Progenitor cell of endocrine pancreas (in vitro differentiated cells): ENCODE measurements at places on chromosomes 5 and 9. TPM values are rescaled to one million over a fixed set of nuclear protein-coding genes. Genes with fewer than 3 reads are reported as not detected.

UBE2QL1 gene
- total RNA-seq, result 2.5 and 2.9 TPM in 2 replicates

CORO2A gene
- 6.0 and 7.0 TPM in 2 replicates for total RNA-seq

ABLIM3 gene
- total RNA-seq, result 0.27 and 0.48 TPM in 2 replicates

MARCOL gene
- total RNA-seq, result not detected in 2 replicates

IRX2 gene
- 4.2 and 6.0 TPM in 2 replicates for total RNA-seq

PCDHGB1 gene
- total RNA-seq, result 2.3 TPM in 2 replicates

HACD4 gene
- total RNA-seq, result 0.72 and 0.80 TPM in 2 replicates

- H3K4me1 ChIP-seq, result no peaks in the 10 kb centered on the region
- no peaks in the 10 kb centered on the region for H3K36me3 ChIP-seq
- H3K27ac ChIP-seq, result no peak overlapping the region
- no peak overlapping the region for H3K4me3 ChIP-seq
- peaks cover 4% of the 10 kb centered on the region for H3K27me3 ChIP-seq
These were observed 61.9 kb upstream of the ADAMTS16 start for GRCh38 chr5:5078009-5078897.

GRCh38 chr9:37747271-37747753, 6.3 kb upstream of the TRMT10B start:
- no peaks in the 10 kb centered on the region for H3K36me3 ChIP-seq
- peaks cover 18% of the 10 kb centered on the region for H3K27me3 ChIP-seq
- peak; percentile 32 for DNase-seq
- no peak overlapping the region for H3K27ac ChIP-seq
- H3K4me3 ChIP-seq, result no peak overlapping the region

DNA sequence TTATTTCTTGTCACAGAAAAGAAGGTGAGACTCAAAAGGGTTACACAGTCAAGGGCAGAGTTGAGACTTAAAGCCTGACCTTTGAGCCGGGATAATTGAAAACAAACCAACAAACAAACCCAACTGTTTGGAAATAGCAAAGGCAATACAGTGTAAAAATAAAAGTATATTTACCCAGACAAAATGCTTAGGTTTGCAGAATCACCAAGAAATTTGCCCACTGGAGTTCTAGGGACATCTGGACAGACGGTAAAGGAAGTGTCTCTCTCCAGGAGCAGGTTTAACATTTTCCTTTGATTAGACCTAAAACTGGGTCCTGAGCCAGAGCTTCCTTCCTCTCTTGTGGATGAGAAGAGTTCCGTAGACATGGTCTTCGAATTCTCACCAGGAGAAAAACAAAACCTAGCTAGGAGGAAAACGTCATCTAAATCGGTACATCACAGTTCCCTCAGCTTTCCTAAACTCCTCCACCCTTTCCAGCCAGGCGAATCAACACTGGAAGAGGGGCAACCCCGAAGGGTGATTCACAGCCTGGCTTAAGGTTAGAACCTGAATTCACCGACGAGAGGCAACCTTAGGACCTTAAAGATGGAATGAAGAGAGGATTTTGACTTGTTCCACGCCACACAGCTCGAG, 673 bp downstream of the CDC25C start:
- no peak for DNase-seq
- peak overlapping the region; percentile 76 for H3K4me3 ChIP-seq
- no peaks in the 10 kb centered on the region for H3K27me3 ChIP-seq

DNA sequence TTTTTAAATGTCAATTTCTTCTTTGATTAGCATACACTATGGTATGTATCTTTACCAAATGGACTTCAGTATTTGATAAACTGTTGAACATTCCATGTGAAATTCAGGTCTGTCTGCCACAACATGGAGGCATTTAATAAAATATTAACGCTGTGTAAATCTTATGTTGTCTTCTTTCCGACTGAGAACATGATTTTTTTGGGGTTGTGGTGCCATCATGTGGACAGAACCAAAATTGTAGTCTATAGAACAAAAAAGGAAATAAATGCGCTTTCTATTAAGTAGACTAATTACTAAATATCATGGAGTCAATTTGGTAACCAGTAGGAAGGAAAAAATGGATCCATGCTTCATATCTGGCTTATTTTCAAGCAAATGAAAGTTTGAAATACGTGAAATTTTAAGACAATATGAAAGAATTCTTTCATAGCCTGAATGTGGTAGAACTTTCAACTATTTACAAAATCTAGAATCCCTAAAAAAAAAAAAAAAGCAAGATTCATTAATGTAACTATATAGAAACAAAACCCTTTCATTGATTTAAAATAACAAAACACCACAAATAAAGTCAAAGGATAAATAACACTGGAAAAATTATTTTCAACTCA, 2.8 kb upstream of the PLK2 start:
- H3K27me3 ChIP-seq, result no peaks in the 10 kb centered on the region
- DNase-seq, result no peak
- peak overlapping the region; percentile 29 for H3K27ac ChIP-seq
- peaks cover 3% of the 10 kb centered on the region for H3K36me3 ChIP-seq
- H3K4me3 ChIP-seq, result no peak overlapping the region

DNA sequence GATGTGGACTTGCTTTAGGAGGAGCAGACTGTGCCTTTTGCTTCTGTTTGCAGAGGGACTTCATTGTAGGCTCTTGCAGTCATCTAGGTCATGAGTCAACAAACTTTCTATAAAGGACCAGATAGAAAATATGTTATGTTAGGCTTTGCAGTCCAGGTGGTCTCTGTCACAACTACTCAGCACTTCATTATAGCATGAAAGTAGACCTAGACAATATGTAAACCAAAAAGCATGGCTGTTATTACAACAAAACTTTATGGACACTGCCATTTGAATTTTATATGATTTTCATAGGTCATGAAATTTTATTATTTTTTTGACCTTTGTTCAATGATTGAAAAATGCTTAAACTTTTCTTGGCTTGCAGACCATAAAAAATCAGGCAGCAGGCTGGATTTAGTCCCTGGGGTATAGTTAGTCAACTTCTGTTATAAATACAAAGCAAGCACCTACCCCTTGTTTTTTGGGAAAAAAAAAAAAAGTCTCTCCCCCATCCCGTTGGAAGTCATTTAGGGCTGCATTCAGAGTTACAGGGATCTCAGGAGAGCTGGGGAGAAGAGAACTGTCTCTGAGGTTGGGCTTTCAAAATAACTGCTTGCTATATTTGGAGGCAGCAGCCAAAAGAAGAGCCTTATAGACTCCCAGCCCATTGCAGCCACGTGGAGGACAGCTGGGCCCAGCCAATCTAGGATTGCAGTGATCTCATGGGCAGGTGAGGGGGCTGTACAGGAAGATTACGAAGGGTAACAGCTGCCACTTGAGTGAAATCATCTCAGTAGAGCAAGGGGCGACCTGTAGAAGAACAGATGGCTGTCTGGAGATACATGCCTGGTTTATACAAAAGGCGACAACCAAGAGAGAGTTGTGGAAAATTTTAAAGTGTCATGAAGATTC, 136.6 kb upstream of the TNC start:
- H3K36me3 ChIP-seq, result no peaks in the 10 kb centered on the region
- H3K27ac ChIP-seq, result no peak overlapping the region
- H3K4me1 ChIP-seq, result no peaks in the 10 kb centered on the region
- H3K27me3 ChIP-seq, result no peaks in the 10 kb centered on the region

- peak overlapping the region; percentile 75 for H3K4me3 ChIP-seq
- peaks cover 10% of the 10 kb centered on the region for H3K27me3 ChIP-seq
- H3K27ac ChIP-seq, result peak overlapping the region; percentile 95
These were observed 49.3 kb upstream of the ZNF366 start for GRCh38 chr5:72556351-72557166.

GRCh38 chr9:122797316-122798063, 2.4 kb upstream of the OR1K1 start:
- no peak for DNase-seq
- no peak overlapping the region for H3K27ac ChIP-seq
- no peaks in the 10 kb centered on the region for H3K36me3 ChIP-seq
- H3K4me3 ChIP-seq, result no peak overlapping the region

GRCh38 chr5:36305571-36306326, 4.0 kb upstream of the RANBP3L start:
- DNase-seq, result no peak
- H3K36me3 ChIP-seq, result no peaks in the 10 kb centered on the region
- H3K4me1 ChIP-seq, result peaks cover 21% of the 10 kb centered on the region
- no peak overlapping the region for H3K27ac ChIP-seq

DNA sequence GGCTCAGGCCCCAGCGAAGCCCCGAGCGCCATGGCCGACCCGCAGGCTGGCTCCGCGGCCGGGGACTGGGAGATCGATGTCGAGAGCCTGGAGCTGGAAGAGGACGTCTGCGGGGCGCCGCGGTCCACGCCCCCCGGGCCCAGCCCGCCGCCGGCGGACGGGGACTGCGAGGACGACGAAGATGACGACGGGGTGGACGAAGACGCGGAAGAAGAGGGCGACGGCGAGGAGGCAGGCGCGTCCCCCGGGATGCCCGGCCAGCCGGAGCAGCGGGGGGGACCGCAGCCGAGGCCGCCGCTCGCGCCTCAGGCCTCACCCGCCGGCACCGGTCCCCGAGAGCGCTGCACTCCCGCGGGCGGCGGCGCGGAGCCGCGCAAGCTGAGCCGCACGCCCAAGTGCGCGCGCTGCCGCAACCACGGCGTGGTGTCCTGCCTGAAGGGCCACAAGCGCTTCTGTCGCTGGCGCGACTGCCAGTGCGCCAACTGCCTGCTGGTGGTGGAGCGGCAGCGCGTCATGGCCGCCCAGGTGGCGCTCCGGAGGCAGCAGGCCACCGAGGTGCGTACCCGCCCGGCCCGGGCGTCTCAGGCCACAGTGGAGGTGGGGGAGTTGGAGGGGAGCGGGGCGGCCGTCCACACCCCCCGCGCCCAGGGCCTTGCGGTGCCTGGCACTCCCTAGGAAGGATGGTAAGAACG, 1.6 kb downstream of the DMRT2 start:
- H3K27me3 ChIP-seq, result peaks cover 77% of the 10 kb centered on the region
- H3K27ac ChIP-seq, result peak overlapping the region; percentile 20
- H3K36me3 ChIP-seq, result no peaks in the 10 kb centered on the region
- DNase-seq, result peak; percentile 71
- H3K4me3 ChIP-seq, result peak overlapping the region; percentile 70
- H3K4me1 ChIP-seq, result peaks cover 28% of the 10 kb centered on the region

GRCh38 chr9:95947118-95947517, 71.6 kb downstream of the ERCC6L2 start:
- no peak overlapping the region for H3K27ac ChIP-seq
- DNase-seq, result no peak
- peaks cover 74% of the 10 kb centered on the region for H3K36me3 ChIP-seq
- no peak overlapping the region for H3K4me3 ChIP-seq

DNA sequence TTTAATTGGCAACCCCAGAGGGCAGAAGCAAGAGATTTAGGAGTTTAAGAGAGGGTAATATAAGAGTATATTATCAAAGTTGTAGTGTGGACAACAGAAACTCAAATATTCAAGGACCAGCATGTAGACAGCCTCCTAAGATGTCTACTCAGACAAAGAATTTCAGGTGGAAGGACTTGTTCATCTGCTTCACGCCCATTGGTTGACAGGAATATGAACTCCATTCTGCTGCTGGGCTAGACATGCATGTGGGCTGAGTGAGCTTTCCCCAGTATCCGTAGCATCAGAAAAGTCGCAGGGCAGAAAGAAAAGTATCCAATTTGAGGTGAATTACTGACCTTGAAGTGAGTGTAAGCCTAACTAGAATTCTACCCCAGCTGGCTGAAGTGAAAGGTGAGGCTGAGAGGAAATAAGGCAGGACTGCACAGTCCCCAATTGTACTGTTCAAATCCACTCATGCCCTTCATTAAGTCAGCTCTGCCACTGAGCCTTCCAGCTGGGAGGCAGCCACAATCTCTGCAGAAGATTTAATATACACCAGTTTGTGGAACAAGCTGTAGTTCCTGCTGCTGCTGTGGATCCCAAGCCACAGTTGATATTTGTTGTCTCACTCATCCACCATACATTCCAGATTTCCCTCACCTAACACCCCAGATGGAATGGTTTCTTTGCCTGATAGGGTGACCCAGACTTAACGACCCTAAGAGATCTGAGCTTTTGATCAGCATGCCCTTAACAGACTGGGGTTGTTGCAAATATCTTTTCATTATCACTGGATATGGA, 41.2 kb downstream of the PDCD1LG2 start:
- no peaks in the 10 kb centered on the region for H3K4me1 ChIP-seq
- H3K27ac ChIP-seq, result no peak overlapping the region
- no peak for DNase-seq
- H3K27me3 ChIP-seq, result no peaks in the 10 kb centered on the region
- no peaks in the 10 kb centered on the region for H3K36me3 ChIP-seq

GRCh38 chr5:72752909-72753308, 63.6 kb upstream of the TNPO1 start:
- H3K36me3 ChIP-seq, result no peaks in the 10 kb centered on the region
- no peak for DNase-seq
- H3K27me3 ChIP-seq, result no peaks in the 10 kb centered on the region
- no peak overlapping the region for H3K4me3 ChIP-seq
- H3K27ac ChIP-seq, result no peak overlapping the region

DNA sequence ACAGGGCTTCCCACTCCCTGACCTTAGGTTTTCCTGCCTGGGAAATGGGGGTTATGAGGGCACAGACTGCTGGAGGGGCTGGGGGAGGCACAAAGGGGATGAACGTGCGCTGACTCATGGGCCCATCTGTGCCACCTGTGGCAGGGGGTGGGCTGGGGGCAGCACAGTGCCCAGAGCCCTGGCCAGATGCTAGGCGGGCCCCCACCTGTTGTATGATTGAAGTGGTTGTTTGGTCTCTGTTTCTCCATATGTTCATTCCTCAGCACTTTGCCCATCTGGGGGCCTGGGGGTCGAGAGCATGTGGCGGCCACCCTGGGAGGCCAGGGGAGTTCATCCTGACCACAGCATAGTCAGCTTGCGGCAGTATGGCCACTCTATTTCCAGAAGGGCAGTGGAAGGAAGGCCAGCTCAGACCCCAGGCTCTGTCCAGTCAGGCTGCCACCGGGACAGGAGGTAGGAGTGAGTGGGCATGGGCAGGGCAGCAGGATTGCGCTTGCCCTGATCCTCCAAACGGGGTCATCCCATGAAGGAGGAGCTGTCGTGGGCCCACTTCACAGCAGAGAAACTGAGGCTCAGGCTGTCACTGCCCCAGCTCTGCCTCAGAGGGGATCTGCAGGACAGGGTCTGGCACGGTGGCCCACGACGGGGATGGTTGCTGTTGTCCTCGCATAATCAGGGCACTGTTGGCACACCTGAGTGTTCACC, 841 bp upstream of the NINJ1 start:
- H3K27me3 ChIP-seq, result peaks cover 2% of the 10 kb centered on the region
- H3K36me3 ChIP-seq, result no peaks in the 10 kb centered on the region
- H3K4me1 ChIP-seq, result peaks cover 15% of the 10 kb centered on the region
- DNase-seq, result no peak
- H3K4me3 ChIP-seq, result peak overlapping the region; percentile 72

- no peaks in the 10 kb centered on the region for H3K36me3 ChIP-seq
- H3K4me1 ChIP-seq, result no peaks in the 10 kb centered on the region
- no peak overlapping the region for H3K27ac ChIP-seq
- H3K4me3 ChIP-seq, result no peak overlapping the region
These were observed 99.1 kb upstream of the ABCA1 start for GRCh38 chr9:105027084-105027483.

GRCh38 chr9:38030658-38031057, 38.4 kb downstream of the SHB start:
- no peaks in the 10 kb centered on the region for H3K27me3 ChIP-seq
- no peak overlapping the region for H3K27ac ChIP-seq
- peaks cover 9% of the 10 kb centered on the region for H3K4me1 ChIP-seq
- H3K36me3 ChIP-seq, result no peaks in the 10 kb centered on the region
- no peak overlapping the region for H3K4me3 ChIP-seq
